NCI-H2081 (cell line): ENCODE measurements at places on chromosomes 4 and X.

GRCh38 chr4:58734030-58734674 is 1624.0 kb upstream of the IGFBP7 start:
- no peak for DNase-seq

DNA sequence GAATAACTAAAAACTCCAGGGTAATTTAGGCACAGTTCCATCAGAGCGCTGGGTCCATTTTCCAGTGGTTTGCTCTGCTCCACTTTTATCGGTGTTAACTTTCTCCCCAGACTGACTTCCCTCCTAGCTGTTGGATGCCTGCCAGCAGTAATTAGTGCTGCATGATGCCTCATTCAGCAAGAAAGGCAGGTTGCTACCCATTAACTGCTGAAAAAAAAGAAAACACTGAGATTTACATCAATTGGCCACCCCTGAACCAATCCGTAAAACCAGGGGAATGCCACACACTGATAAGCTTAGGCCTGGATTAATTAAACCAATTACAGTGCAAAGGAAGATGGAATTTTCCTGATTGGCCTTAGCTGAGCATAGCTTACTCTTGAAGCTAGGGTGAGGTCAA is 182.4 kb upstream of the CXXC4 start:
- DNase-seq = peak; percentile 60

DNA sequence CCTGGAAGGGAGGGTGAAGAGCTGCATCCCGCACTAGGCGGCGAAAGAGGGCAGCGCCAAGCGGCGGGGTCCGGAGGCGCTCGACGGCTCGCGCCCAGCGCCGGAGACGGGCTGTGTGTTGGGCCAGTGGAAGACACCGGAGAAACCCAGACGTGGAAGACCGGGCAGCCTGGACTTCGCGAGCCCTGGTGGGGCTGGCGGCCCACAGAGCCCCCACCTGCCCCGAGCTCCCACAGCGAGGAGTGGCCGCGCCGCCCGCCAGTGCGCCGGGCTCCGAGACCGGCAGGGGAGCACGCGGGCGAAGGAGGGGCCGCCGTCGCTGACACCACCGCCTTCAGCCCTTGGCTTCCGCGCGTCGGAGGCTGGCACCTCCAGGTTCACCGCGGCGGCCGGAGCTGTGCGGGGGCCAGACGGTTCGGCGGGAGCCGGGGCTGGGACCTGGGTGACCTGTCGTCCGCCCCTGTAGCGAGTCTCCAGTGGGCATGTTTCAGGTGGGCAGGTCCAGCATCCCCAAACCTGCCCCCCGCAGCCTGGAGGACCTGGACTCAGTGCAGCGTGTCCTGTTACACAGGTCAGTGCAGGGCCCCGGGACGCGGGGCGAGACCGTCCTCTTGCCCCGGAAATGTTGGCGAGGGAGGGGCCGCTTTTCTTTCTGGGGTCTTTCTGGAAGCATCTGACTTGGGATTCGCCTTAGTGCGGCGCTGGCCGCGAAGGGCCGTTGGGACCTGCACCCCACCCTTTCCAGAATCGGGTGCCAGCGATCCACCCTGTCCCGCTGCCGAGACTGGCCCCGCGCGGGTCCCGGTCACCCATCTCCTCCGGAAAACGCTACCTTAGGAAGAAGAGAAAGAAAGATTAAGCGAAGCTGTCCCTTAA is 9.6 kb upstream of the INTU start:
- peak; percentile 21 for DNase-seq

DNA sequence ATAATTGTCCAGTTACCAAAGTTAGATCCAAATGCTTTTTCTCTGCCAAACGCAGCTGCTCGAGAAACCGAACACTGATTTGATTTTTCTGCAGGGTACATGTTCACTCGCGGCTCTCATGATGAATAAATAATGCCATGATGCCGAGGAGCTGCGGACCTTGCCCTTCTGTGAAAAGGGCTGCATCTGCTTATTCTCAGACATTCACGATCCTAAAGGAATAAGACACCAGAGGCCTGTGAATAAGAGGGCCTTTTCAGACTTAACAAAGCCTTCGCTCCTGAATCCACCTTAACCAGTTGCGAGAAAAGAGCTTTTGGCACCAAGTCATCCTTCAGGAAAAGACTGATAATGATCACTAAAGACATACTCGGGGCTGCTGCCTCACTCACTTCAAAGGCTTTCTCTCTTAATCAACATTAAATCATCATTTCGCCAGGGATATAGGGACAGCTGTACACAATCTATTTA is 147.5 kb downstream of the FBXO8 start:
- DNase-seq = no peak

- no peak for DNase-seq
Observed at GRCh38 chr4:16122784-16123183, 39.0 kb upstream of the PROM1 start.

DNA sequence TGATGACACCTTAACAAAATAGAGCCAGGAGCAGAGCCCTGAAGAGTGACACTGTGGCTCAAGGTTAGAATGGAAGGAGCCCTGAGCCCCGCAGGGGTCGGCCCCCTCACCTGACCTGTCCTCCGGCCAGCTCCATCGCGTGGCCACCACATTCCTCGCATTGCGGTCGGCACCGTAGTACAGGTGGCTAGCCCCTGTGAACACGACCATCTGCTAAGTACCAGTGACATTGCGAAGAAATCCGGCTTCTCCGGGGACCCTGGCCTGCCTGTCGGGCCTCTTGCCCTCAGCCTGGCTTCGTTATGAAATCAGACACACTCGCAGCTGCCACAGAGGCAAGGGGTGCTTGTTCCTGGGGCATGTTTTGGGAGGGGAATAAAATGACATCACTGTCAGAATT is 179.0 kb downstream of the AFAP1 start:
- no peak for DNase-seq

DNA sequence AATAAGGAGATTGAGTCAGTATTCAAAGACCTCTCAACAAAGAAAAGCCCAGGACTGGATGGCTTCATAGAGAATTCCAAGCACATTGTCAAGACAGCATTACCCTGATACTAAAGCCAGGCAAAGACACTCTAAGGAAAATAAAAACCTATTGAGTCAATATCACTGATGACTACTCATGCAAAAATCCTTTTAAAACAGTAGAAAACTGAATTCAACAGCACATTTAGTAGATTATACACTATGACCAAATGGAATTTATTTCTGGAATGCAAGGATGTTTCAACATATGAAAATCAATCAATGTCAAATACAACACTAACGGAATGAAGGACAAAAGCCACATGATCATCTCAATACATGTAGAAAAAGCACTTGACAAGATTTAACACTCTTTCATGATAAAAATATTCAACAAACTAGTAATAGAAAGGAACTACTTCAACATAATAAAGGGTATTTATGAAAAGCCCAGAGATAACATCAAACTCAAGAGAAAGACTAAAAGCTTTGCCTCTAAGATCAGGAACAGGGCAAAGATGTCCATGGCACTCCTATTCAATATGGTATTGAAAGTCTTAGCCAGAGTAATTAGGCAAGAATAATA is 633.3 kb downstream of the ANKRD50 start:
- DNase-seq = no peak

DNA sequence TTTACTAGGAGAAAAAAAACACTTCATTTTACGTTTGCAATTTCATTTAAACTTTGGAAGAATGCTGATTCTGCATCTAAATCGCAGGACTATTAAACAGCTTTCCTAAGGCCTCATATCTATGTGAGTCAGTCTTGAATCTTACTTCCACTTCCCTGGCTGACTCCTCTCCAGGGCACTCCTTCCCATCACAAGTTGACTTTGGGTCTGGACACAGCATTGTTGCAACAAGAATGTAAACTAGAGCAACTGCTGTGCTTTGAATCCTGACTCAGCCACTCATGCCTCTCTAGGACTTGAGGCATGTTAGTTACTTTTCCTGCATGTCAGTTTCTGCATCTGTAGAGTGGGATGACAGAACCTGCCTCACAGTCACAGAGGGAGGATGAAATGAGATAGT is 413.8 kb downstream of the FAT4 start:
- no peak for DNase-seq
